ENCODE measurements at places on chromosomes 12 and 14.
A peak's percentile ranks its signal among the peaks of the same experiment; 100 is the strongest.

- DNase-seq = no peak
These were observed 26.8 kb downstream of the RIC8B start for GRCh38 chr12:106801167-106801708.

GRCh38 chr12:14284184-14284722 lies 81.2 kb upstream of the ATF7IP start:
- no peak for DNase-seq

GRCh38 chr14:80636071-80636470 lies 305.5 kb downstream of the CEP128 start:
- DNase-seq = no peak

GRCh38 chr12:121976950-121977349 lies 44.7 kb upstream of the BCL7A start:
- no peak for DNase-seq

- no peak for DNase-seq
These were observed 8.5 kb downstream of the LTBR start for GRCh38 chr12:6392504-6392903.

DNA sequence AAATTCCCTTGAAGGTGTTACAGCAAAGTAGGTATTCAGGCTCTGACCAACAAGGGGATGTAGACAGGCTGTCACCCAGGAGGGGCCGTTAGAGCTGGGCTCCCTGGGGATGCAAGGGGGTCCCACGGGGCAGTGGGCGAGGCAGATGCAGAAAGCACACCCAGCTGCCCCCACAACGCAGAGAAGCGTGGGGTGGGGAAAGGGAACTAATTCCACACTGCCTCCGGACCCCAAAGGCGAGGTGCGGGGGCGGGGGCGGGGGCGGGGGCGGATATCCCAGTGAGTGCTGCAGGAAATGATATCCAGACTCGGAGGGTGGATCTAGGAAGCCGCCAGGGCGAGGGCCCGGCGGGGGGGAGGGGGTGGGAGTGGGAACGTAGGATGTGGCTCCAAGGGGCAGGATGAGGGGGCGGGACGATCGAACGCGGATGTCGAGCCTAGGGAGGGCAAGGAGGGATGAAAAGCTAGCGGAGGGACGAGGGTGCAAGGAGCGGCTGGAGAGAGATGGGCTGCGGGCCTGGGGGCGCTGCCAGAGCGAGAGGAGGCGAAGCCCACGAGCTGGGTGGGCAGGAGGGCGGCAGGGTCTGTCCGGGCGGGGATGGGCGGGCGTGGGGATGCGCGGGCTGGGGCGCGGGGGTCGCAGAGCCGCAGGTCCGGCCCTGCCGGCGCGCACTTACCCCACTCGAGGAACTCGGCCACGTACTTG lies 874 bp downstream of the CDC42BPB start:
- DNase-seq = no peak

DNA sequence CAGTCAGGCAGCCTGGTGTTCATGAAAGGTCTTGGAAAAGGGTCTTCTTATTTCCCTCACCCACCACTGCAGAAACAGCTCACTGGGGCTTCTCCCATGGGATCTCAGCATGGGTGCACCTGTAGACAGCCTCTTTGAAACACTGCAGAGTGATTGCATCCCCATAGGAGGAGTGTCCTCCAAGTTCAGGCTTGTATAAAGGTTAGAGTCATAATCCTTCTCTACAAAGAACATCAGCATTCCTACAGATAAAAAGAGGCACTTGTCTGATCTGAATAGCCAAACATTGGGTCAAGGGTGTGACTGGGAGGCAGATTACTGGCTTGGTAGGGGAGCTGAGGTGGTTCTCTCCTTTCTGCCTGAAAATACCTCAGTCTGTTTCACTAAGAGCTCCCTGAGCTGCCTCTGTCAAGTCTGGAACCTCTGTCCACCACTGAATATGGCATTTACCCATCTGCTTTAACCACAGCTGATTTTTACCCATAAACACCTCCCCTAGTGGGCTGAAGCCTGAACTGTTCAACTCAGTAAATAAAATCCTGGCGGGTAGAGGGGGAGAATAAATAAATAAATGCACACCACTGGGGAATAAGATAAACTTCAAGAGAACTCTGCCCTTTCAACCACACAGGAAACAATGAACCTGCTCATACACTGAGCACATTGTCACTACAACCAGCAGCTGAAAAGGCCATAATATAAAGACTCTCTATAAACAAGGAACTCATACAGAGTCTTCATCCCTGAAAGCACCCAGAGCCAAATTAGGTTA lies 120.7 kb upstream of the SCAF11 start:
- no peak for DNase-seq

DNA sequence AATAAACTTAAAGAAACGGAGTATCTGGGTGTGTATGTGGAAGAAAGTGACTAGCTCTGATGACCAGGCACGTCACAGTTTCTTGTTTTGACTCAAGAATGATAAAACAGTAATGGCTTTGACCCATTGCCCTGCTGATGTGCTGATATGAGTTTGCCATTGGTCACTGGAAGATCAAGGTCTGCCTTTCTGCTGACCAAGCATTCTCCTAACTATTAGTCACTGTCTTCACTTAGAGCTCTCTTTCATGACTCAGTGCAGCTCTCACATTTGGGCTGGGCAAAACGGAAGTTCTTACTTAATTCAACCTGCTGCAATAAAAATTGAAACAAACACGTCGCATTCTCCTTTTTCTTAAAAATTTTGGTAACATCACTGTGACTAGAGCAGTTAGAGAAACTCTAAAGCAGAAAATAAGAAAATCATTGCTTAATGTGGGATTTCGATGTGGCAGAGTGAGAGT lies 366.7 kb downstream of the BTG1 start:
- peak; percentile 50 for DNase-seq

- no peak for DNase-seq
These were observed 13.9 kb downstream of the ANKRD9 start for GRCh38 chr14:102495491-102496330.

GRCh38 chr14:20551606-20552005 lies 9.2 kb downstream of the RNASE9 start:
- no peak for DNase-seq

Data from lower leg skin (tissue), 4 donors.